Calu3 (cell line): ENCODE measurements at places on chromosomes 3 and 15.

GRCh38 chr15:99279290-99279689 is 28.0 kb downstream of the LRRC28 start:
- no peak for DNase-seq

DNA sequence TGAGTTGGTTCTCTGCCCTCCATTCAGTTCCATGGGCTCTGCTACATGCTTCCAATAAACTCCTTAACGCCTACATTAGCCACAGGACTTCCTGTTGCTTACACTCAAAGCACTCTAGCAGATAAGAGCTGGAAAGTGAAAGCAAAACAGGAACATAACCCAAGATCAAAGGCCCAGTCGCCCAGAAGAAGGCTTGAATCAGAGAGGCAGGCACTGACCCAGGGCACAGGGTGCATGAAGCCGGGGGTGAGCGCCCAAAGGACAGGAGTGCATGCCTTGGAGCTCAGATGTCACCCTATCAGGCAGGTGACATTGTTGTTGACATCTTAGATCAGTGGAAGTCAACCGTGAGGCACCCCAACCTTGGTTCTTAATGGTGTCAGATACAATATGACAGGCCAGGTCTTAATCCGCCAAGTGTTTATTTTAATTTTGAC is 235.1 kb downstream of the UACA start:
- DNase-seq = peak; percentile 41

DNA sequence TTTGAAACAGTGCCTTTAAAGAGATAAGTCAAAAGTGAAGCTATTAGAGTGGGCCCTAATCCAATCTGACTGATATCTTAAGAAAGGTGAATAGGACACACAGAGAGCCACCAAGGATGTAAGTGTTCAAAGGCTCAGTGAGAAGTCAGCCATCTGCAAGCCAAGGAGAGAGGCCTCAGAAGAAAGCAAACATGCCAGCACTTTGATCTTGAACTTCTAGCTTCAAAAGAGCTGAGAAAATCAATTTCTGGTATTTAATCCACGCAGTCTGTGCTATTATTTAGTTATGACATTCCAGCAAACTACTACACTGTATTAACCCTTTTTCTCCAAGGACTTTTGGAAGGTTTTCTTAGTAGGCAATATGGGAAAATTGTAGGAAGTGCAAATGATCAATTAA is 95.7 kb downstream of the LRRC3B start:
- DNase-seq = no peak

DNA sequence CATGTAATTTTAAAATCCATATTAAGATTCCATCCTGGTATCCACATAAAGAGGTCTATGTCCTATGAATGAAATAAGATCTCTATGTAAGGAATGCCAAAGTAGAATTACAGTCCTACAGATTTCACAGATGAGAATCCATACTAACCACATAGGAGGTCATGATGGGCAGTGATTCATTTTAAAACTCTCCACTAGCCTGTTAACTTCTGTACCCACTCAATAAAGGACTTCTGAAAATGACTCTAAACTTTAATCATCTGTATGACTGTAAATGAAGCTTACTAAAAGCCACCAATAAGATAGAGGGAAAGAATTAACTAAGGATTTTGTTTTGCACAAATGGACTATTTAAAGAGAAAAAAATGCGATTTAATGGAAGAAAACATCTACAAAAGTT is 28.7 kb downstream of the MORC1 start:
- no peak for DNase-seq

- DNase-seq = no peak
These were observed 228.7 kb downstream of the TBL1XR1 start for GRCh38 chr3:176968631-176969030.

DNA sequence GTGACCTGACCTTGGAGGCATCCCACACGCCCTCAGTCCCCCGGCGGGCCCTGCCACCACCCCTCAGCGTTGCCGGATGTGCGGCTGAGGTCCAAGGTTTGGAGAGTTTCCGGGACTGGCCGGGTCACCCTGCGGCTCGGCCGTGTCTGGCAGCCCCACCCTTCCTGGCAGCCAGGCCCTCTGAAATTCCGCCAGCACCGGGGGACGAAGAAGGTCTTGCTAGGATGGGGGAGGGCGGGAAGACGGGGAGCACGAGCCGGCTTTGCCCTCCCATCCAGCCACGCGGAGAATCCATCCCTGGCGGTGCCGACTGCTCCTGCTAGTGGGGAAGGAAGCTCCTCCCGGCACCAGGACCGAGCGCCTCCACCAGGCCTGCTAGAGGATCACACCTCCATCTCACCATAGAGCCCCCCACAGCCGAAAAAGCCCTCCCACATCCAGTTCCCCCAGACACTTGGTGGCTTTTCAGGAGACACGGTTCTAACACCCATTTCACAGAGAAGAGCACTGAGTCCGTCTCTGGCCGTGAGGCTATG is 81.5 kb downstream of the CPN2 start:
- peak; percentile 83 for DNase-seq

- DNase-seq = no peak
These were observed 70.2 kb upstream of the MYZAP start for GRCh38 chr15:57521503-57521902.

DNA sequence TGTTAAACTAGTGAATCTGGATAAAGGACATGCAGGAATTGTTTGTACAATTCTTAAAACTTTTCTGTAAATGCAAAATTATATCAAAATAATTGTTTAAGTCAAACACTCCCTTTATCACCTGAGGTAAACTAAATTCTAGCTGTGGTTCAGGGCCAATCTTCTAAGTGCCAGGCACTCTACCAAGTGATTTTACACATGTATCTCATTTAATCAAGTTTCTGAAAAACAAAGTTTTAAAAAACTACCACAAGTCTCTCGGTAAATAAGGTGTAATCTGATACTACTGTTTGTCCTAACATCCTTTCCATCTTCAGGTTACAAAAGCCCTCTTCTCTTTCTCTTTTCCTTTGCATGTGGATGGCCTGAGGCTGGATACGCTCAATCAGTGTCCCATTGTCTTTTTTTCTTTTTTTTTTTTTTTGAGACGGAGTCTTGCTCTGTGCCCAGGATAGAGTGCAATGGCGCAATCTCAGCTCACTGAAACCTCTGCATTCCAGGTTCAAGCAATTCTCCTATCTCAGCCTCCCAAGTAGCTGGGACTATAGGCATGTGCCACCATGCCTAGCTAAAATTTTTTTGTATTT is 19.3 kb downstream of the IFT80 start:
- DNase-seq = no peak

GRCh38 chr3:154889227-154889634 is 190.9 kb upstream of the MME start:
- no peak for DNase-seq

GRCh38 chr3:175356899-175357324 is 497.8 kb downstream of the NAALADL2 start:
- no peak for DNase-seq

DNA sequence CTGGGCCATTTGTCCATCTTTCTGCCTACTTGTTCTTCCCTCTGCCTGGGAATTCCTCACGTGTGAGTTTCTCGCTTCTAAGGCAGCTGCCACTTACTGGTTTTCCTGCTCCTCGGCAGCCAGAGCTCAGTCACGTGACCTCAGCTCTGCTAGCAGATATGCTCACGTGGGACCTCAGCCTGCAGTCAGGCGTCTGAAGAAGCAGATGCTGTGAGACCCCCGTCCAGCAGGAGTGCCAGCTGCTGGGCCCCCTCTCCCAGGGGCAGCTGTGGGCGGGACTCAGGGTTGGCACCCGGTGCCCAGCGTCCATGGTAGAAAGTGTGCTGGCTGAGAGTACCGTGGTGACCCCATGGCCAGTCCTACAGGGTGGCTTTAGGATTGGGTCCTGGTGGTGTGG is 161.3 kb upstream of the TLE3 start:
- peak; percentile 29 for DNase-seq
